Activated gamma-delta T cell treated with Interleukin-2 at 50 U/mL for 16 hours (primary cell): ENCODE measurements at places on chromosomes 13 and 19.

- DNase-seq, result no peak
These were observed 13.6 kb downstream of the CSNK1A1L start for GRCh38 chr13:37091835-37092234.

DNA sequence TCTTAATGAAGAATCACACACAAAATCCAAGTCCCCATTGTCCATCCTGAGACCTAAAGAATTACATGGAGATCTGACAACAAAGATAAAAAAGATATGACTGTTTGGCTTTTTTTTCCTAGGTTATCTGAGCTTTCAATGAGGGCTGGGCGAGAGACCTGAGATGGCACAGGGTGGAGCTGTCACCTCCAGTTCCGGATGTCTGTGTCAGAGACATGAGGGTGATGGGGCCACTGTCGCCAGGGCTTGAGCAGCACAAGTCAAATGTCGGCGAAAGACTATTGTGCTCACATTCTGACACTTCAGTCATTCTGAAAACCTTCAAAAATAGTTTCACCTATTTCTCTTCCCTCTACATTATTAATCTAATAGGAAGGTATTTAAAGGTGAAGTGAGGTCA is 65.7 kb downstream of the SLC7A1 start:
- no peak for DNase-seq

DNA sequence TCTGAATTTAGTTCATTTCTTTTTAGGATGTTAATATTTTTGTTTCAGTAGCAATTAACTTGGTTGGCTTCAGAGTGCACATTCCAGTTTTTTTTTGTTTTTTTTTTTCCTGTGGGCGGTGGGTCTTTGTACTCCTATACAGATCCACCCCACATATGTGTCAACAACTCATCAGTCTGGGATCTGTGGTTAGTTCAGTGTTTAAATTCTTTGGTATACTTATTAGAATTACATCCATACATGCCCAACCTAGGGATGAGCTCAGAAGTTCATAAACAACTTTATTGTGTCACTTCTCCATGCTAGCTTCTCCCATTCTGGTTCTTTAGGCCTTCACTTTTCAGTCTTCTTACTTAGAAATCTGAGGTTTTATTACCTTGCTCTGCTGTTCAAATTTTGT is 50.9 kb downstream of the PCCA start:
- no peak for DNase-seq

DNA sequence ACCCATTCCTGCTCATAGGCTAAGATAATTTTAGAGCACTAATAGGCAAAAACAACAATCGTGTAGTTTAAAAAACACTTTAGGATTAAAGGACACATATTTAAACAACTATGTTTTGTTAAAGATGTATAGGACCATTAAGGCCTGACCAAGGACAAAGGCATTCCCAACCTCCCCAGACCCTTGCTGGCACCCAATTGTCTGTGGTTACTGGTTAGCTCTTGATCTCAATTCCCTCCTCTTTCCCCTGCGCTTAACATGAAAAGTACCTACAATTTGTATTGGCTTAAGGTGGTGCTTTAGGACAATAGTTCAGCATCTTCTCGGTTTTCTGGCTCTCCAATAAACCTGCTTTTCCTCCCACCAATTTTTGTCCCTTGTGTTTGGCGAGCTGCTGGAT is 51.0 kb downstream of the TEX26 start:
- DNase-seq, result no peak

DNA sequence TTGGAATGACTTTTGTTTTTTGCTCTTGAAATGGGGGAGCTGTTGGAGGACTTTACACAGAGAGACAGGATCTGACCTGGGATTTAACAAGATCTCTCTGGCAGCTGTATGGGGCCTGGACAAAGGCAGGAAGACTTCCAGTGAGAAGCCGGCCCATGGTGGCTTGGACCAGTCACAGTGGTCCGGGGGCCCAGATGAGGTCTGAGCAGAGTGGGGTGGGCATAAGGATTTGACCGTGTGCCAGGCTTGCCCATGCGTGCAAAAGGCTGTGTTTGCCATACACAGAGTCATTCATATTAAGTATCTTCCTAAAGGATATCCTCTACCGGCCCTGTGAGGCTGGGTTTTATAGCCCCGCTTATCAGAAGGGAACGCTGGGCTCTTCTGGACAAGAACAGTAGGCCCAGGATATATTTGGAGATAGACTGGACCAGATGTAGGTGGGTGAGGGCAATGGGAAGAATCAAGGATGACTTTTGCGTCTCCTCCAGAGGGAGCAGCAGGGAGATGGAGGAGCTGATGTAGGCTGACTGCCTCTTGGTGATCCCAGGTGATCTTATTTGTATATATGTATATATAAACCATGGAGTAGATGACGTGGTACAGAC is 4.1 kb downstream of the SPACA6 start:
- no peak for DNase-seq

DNA sequence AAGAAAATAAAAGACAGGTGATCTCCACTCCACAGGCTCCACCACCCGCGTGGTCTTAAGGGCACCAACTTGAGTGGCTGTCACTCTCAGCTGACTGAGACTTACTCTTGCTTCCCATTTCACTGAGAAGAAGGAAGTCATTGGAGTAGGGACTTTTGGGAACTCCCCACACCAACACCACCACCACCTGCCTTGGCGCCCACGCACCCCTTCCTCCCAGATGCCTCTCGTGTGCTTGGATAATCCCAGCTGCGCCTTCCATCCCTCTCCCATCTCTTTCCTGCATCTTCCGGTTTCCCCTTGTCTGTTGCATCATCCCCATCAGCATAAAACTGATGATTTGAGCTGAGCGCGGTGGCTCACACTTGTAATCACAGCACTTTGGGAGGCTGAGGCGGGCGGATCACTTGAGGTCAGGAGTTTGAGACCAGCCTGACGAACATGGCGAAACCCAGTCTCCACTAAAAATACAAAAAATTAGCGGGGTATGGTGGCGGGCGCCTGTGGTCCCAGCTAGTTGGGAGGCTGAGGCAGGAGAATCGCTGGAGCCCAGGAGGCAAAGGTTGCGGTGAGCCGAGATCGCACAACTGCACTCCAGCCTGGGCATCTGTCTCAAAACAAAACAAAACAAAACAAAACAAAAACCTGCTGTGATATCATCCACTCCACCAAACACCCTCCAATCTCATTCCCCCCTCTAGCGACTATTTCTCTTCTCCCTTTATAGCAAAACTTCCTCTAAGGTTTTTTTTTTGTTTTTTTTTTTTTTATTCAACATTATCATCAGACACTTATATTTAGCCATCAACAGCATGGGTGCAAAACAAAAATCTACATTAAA is 25.5 kb downstream of the AP2S1 start:
- DNase-seq, result no peak
